Lower leg skin (tissue), 4 donors: ENCODE measurements at places on chromosomes 13 and 19.

DNA sequence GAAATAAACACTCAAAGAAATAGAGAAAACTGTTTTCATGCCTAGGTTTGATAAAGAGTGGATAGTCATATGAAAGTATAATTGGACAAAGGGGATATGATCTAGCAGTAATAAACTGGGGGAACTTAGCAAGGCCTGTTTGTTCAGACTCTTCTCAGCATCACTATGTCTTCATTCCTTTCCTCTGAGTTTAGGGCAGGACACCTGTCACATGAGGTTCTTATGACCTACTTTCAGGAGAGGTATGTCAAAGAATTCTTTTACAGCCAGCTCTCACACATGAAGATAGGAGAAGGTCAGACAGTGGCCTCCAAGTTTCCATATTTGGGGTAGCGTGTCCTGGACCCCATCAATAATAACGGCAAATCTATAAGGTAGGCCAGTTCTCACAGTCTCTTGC, 11.4 kb upstream of the RFXAP start:
- DNase-seq = no peak

- DNase-seq = no peak
Measured at GRCh38 chr19:1066748-1067340, at the start of gene ARHGAP45. Gene ARHGAP45 (plus strand): TSS chr19:1067167. CDS start chr19:1067406, 239 bp downstream.

- no peak for DNase-seq
Measured at GRCh38 chr13:36432106-36432544, at the start of gene CCNA1. Gene CCNA1 (plus strand): TSS chr13:36432495. CDS start chr13:36433057, 562 bp downstream.

- no peak for DNase-seq
Measured at GRCh38 chr13:65917731-65918130, 1312.4 kb downstream of the PCDH9 start.

DNA sequence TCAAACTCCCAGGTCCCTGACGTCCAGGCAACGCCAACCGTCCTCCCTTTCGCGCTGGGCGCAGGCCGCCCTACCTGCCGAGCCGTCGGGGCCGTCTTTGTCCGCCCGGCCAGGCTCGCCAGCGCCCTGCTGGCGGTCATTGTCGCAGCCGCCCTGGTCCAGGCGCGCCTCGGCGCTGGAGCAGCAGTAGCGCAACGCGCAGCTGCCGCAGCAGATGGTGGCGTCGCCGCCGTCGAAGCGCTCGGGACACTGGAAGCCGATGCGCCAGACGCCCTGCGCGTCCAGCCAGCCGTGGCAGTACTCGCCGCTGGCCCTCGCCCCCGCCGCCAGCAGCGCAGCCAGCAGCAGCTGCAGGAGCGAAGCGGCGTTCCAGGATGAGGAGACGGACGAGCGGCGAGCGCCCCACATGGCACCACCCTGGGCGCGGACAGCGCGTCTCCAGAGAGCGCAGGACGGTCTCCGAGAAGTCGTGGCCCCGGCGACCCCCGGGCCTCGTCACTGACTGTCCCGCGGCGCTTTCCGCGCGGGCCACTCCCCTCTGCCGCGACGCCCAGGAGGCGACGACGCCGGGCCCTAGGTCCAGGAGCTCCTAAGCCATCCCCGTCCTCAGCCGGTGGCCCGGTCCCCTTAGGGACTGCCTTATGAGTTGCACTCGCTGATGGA, 1.1 kb downstream of the SHISA2 start:
- no peak for DNase-seq

DNA sequence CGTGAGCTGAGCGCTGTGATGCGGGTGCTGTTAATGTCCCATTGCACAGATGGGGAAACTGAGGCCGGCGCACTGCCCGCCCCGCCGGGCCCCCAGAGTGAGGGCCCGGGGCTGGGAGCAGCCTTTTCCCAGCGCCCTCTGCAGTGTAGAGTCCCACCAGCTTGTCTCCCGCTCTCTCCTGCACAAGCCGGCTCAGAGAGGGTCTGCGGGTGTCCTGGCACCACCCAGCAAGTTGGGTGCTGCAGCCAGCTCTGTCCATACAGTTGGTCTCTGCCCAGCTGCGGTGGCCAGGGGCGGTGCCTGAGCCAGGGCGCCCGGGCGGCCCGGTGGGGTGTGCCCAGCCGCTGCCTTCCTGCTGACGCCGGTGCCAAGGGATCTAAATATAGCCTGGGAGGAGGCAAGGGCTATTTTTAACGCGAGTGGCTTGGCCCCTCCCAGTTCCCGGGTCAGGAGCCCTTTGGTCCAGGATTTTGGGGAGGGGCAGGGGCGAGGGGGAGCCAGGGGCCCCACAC, 19.3 kb downstream of the GADD45B start:
- peak; percentile 96 for DNase-seq

DNA sequence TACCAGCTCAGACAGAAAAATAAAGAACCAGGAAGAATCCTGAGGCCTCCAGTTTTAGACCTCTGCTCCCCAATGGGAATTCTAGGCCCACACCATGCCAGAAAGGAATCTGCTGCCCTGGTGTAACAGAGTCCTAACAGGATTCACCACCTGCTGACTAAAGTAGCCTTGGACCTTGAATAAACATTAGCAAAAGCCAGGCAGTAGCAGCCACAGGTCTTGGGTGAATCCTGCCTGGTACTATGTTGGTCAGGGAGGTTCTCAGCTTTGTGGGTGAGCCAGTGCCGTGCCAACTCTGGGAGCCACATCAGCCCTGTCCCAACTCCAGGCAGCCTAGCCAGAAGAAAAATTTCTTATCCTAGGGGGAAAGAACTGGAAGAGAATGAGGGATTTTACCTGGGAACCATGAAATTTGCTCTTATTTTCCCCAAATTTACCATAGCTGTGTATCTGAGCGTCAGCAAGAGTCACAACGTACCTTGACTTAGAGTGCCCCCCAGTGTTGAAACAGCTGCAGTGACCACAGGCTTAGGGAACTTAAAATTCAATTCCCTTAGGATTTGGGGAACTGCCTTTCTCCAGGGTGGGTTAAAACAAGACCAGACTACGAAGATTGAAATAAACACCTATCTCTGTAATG, 1895.6 kb upstream of the PRR20A start:
- DNase-seq = no peak
